ENCODE measurements at places on chromosomes 7 and 10. TPM values are rescaled to one million over a fixed set of nuclear protein-coding genes. Genes with fewer than 3 reads are reported as not detected.

Gene DOCK4
- 26.6 TPM for total RNA-seq

Gene SFXN3
- total RNA-seq, result 44.9 TPM

Gene TFPI2
- 417 TPM for total RNA-seq

Gene CRYGN
- total RNA-seq, result 0.56 TPM

Gene POLR2J
- 20.3 TPM for total RNA-seq

Gene TLX1
- total RNA-seq, result not detected

Gene AGBL3
- total RNA-seq, result 0.96 TPM

Gene ODAD2
- total RNA-seq, result not detected
